ENCODE measurements at places on chromosomes 3 and 15. TPM values are rescaled to one million over a fixed set of nuclear protein-coding genes. Genes with fewer than 3 reads are reported as not detected.
A peak's percentile ranks its signal among the peaks of the same experiment; 100 is the strongest.

DNA sequence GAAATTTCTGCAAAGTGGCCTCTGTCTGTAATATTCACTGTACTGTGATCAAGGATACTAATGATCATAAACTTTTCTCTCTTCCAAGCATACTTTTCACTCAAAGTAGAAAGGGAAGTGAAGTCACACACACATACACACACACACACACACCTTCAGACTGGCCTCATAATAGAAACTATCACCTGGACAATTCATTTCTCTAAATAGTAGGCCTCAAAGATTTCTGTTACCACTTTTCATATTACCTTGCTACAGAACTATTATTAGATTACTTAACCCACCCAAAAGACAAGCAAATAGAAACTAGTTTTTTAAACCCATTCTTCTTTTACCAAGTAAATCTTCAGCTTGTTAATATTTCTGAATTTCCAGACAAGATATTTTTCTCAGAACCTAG lies 12.2 kb downstream of the CPB1 start:
- DNase-seq: no peak

- no peak for DNase-seq
Measured at GRCh38 chr3:61008153-61008997, 242.9 kb downstream of the FHIT start.

RLBP1 gene
- total RNA-seq: not detected

DNA sequence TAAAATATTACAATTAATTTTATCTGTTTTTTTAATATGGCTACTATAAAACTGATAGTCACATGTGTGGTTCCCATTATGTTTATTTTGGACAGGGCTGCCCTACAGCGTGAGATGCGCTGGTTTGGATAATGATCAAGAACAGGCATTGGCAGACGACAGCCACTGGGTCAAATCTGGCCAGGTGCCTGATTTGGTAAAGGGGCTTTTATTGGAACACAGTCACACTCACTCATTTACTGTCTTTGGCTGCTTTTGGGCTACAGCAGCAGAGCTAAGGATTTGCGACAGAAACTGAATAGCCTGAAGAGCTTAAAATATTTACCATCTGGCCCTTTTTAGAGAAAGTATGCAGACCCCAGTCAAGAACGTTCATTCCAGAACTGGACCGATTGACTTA lies 724.2 kb upstream of the CFAP20DC start:
- DNase-seq: no peak

GRCh38 chr3:98068824-98069223 lies 18.1 kb upstream of the OR5AC2 start:
- DNase-seq: no peak

DNA sequence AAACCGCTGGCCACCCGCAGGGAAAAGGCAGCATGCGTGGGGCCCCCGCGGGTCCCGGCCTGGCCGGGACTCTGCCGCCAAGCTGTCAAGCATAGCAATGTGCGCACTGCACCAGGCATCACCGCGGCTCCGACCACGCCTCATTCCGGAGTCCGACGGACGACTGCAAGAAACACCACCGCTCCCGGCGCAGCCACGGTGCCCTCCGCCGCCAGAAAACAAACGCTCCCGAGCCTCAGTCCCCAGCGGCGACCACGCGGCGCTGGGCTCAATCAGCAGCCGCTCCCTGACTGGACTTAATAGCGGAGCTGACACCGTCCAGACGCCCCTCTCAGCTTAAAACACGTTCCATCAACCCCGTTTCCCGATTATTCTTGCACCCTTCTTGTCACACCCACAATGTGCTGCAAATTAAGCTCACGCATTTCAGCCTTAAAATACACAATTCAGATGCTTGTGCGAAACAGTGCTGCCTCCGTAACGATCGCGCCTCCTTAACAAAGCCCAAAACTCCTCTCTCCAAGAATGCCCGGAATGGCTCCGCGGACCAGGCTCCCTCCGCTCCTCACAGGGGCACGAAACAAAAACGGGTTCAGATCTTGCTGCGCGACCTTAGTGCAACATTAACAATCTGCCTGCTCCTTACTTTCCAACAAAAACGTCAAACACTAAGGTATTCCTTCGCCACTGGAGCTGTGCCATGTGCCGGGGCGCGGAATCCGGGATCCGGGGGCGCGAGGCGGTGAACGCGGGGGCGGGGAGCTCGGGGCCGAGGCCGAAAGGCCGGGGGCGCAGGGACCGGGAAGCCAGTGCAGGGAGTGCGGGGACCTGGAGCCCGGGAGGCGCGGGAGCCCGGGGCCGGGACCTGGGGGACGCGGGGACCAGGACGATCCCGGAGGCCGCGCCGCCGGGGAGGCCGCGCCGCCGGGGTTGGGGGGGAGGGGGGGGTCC lies 655 bp downstream of the CYFIP1 start:
- DNase-seq: peak; percentile 48

DNA sequence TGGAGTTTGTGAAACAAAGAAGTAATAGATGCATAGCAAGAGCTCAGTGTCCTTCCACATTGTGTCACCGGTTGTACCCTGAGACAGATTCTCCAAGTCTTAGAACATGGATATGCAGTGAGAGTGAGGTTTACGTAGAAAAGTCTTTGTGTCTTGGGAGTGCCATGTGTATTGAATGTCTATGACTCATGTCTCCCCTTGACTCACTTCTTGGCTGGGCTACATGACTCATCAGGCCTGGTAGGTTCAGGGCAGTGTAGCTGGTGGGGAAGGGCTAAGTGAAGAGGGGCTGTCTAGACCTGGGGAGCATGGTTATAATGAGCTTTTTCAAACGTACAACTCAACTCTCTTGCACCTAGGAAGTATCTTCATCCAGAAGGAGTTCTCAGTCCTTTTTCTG lies 167.4 kb downstream of the GAP43 start:
- peak; percentile 79 for DNase-seq
